ENCODE measurements at places on chromosomes 1 and 21.

- DNase-seq, result no peak
Observed at GRCh38 chr1:216175714-216176113, 247.5 kb downstream of the USH2A start.

DNA sequence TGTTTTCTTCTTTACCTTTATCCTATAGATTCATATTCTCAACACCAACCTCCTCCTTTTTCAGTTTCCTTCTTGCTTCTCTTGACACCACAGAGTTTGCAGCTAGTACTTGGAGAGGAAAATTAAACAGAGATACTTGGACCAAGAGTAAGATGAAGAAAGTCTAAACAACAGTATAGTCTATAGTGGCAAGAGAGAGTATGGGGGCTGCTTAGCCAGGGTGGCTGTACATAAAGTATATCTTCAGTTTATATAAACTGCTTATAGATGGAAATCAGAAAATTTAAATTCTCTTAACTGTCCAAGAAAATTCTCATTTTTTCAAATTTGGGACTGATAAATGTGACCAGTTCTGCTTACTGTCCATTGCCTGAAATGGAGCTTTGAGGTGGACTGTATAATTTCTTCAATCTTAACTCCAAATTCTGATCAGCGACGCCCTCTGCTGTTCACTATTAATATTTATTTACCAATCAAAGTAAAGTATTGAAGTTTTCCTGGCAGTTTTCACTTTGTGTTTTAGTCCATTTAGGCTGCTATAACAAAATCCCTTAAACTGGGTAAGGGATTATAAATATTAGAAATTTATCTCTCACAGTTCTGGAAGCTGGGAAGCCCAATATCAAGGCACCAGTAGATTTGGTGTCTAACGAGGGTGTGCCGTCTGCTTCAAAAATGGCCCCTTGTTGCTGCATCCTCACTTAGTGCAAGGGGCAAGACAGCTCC, 14.8 kb upstream of the METTL18 start:
- DNase-seq, result peak; percentile 70

GRCh38 chr1:211842518-211842917, 12.0 kb upstream of the LPGAT1 start:
- no peak for DNase-seq

DNA sequence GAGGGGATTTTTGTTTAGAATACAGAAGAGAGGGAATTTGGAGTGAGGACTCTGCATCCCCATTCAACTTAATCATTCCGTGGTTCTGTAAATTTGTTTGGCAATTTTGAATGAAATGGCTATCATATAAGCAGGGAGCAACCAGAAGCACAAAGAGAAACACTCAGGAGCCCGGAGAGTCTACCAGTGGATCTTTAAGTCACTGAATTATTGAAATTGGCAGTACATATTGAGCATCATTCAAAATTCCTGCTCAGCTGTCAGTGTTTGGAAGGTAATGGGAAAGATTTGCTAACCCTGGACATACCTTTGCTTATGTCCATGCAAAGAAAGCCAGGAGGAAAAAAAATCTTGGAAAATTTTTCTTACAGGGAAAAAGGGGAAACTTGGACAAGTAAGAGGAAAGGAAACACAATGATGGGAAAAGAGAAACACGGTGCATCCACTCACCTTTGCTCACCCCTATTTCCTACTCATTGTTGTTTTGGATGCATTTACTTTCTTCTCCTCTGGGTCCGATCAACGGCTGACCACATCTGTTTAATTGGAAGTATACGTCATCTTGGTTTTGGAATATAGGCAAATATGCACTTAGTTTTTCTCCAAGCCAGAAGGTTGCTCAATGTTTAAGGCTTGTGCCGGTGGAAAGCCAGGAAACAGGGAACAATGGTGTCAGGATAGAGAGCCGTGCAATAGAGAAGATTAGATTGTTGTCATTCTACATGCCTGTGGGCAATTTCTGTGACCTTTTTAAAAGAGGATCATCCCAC, 243.0 kb upstream of the LYPLAL1 start:
- peak; percentile 99 for DNase-seq

GRCh38 chr21:42453986-42454570, 41.9 kb downstream of the RSPH1 start:
- no peak for DNase-seq

GRCh38 chr1:20767271-20767670, 19.8 kb downstream of the HP1BP3 start:
- DNase-seq, result no peak

DNA sequence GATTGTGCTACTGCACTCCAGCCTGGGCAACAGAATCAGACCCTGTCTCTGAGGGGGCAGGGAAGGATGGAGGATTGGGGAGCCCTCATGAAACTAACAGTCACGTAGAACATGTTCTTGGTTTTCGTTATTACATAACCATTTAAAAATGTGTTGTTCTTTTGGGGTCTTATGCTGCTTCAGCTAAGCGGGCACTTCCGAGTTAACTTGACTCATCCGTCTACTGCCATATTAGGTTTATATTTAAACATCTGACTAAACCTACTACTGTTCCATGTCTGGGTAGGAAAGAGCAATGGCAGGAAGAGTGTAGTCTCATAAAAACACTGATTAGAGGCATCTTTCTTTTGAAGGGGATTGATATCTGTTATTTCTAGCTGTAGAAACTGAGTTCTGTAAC, 59.5 kb upstream of the BMP8A start:
- DNase-seq, result no peak

GRCh38 chr1:224333309-224333926, 3.4 kb upstream of the NVL start:
- peak; percentile 79 for DNase-seq

GRCh38 chr1:47901001-47901575, 96.1 kb downstream of the TRABD2B start:
- no peak for DNase-seq

DNA sequence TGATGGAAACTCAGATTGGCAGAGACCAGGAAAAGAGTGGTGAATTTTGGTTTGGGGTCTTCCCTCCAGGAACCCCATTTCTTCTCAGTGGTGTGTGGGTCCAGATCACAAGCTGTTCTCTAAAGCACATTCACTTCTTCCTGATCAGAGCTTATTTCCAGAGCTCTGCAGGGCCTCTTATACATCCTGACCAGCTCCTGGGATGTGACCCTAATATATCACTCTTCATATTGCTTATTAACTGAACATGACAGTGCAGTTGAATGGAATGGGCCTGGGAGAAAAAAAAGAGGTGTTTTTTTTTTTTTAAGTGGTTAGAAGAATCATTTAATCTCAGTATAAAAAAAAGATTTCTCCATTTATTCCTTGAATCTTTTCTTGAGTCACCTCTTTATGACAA, 29.6 kb upstream of the DNM3 start:
- no peak for DNase-seq

DNA sequence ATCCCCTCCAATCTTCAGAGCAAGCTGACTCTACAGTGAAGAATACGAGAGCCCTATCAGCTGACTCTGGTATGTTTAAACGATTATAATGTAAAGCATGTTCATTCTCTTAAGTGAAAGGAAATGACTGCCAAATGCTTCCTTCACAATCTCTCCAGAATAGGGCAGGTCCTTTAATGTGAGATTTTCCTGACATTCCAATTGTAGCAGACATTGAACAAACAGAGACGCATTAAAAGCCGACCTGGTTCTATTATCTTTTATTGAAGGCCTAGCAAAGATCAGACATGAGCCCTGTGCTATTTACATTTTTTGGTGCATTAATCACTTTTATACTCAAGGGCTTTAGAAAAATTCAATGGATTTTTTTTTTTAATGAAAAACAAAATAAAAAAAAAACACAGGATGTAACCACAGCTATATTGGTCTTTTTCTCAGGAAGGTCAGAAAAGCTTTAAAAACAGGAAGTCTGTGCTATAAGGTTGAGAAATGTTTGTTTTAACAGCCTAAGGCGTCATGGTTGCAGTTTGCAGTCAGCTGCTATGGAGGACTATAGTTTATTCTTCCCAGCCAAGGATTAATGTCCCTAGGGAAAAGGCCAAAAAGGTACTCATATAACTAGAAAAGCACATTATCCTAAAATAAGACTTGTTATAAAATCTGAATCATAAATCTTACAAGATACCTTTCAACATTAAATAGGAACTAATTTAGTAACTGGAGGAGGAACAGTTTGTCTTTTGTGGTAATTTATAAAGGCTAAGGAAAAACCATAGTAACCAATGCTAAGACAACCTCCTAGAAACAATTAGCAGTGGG, 104.8 kb downstream of the RERE start:
- DNase-seq, result peak; percentile 96

DNA sequence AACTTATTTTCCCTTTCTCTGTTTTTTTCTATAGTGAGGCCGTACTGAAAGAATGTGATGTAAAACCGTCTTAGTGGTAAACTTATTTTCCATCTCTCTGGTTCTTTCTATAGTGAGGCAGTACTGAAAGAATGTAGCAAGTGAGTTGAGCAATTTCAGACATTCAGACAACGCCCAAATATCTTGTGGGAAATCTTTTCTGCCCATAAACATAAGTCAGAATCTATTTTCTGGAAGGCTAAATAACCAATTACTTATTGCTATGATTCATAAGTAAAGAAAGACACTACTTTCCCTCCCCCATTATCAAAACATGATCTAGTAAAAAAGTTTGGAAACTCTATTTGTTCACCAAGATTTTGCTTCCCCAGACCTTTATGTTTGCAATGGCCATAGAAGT, 18.8 kb upstream of the SCCPDH start:
- DNase-seq, result peak; percentile 90

- DNase-seq, result peak; percentile 22
Observed at GRCh38 chr1:183995322-183996039, 42.0 kb downstream of the COLGALT2 start.

GRCh38 chr1:218346391-218347204, 1.5 kb downstream of the TGFB2 start:
- DNase-seq, result peak; percentile 45

All from fibroblast of pulmonary artery (primary cell).